ENCODE measurements at places on chromosomes 3 and 15.

DNA sequence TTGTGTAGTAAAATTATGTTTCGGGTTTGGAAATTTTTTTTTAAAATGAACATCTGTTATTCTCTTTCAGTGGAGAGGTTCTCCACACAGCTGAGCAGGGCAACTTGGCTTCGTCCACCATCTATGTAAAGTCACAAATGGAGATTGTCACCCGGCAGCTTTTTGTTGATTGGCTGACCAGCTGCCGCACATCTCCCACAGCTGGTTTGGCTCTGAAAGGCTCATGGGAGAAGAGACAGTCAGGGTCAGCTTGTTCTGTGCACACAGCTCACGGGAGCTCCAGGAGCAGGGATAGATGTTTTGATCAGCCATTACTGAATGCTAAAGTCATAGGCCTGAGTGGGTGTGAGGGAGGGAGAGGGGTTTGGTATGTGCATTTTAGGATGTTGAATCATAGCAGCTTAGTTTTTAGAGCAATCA lies 12.9 kb upstream of the CCDC80 start:
- peak; percentile 95 for DNase-seq

GRCh38 chr3:10196389-10197052 lies 31.8 kb downstream of the IRAK2 start:
- DNase-seq = peak; percentile 83

GRCh38 chr15:66936861-66937582 lies 128.4 kb upstream of the SMAD3 start:
- DNase-seq = no peak

DNA sequence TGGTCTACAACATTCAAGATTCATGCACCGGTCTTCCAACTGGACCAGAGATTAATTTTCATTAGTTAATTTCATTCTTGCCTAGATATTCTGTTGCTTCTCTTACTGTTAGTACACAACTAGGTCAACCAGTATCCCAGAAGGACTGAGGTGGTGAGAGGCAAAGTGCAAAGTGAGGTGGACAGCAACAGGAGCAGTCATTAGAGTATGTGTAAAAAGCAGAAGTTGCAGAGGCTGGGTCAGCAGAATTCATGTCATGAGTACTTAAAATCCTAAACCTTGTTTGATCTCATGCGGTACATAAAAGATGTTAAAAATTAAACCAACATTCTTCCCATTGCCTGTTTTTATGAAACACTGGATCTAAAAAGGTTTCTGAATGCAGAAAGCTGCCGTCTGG lies 46.7 kb downstream of the PARP14 start:
- DNase-seq = no peak

GRCh38 chr3:167754049-167754448 lies 18.5 kb downstream of the SERPINI1 start:
- DNase-seq = no peak

DNA sequence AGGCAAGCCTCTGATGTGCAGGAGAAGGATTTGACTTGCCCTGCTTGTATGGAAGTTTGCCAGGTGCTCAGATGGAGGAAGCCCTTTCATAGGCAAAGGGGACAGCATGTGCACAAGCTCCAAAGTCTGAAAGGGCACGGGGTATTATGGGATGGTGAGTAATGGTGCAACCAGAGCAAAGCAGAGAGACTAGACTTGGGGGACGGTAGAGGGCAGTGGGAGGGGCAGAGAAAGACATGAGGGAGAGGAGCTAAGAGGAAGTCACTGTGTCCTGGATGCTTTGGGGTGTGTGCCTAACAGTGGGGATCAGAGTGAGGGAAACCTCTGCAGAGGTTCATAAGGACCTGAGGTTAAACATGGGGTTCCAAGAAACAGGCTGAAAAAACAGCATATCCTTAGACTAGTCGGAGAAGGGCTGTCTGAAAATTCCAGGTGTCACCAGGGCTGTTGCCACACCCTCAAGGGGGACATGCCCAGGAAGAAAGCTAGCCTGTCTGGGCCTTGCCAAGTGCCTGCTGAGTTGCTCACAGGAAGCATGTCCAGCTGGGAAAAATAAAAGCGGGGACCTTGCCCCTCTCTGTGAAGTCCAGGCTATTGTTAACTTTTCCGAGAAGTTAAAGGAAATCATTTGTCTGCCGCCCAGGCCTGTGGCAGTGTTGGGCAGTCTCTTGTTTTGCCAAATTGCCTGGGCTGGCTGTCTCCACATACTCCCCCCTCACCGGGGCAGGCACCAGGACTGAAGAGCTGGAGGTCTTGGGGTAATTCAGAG lies 47.1 kb downstream of the HRH1 start:
- peak; percentile 69 for DNase-seq

GRCh38 chr3:150075417-150075865 lies 104.7 kb upstream of the PFN2 start:
- no peak for DNase-seq

DNA sequence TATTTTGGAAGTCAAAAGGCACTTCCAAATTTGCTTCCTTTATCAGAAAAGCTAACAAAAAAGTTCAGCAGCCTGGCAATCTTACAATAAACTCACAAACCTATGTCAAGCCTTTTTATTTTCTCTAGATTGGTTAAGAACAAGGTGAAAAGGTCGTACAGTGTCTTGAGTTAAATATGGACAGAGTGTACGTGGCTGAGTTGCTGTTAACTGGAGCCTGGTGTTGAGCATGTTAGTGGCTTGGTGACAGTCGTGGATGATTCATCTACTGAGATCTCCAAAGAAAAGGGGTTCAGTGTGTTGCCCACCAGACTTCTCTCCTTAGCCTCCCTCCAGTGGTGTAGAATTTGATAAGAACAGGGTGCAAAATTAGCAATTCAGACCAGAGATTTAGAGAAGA lies 89.7 kb downstream of the SSR3 start:
- no peak for DNase-seq

DNA sequence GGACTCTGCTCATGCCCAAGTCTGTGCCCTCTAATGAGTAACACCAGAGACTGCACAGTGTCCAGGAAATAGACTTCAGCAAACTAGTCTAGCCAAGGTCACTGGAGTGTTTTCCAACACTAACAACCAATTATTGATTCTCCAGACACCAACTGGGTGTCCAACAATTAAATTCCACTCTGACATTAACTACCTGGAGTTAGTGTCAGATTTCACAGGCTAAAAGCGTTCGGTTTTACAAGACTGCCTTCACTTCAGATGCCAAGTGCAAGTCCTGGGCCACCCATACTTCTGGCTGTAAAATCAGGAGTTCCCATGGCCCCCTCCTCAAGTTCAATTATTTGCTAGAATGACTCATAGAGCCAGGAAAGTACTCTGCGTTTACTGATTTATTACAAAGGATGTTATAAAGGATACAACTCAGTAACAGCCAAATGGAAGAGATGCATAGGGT lies 20.8 kb upstream of the CFAP161 start:
- DNase-seq = no peak

Data from iris pigment epithelial cell (primary cell).